NCI-H446 treated with DMSO at 0.1 percent for 48 hours (cell line): ENCODE measurements at places on chromosomes 11 and 22.

DNA sequence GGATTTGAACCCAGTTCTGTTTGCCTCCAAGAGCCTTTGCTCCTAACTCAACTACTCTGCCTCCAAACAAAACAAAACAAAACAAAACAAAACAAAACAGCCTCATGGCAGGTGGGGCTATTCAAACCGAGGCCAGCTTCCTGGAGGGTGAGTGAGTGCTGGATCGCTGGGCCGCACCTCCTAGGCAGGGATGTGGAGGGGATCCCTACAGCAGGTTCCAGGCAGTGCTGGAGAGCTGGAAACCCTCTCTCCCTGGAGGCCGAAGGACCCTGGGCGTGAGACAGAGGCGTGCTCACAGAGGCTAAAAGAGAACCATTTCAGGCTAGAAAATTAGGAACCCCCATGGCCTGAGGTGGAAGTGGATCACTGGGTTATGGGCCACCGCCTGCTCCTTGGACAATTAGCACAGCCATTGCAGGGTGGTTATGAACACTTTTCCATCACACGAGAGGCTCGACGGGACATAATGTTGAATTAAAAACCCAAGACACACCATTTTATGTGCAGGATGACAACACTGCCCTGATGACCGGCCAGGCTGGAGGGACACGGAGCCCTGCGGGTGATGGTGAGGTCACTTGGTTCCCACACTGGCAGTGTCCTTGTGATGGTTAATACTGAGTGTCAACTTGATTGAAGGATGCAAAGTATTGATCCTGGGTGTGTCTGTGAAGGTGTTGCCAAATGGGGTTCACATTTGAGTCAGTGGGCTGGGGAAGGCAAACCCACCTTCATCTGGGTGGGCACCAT lies 35.2 kb downstream of the SHISAL1 start:
- DNase-seq, result no peak

- DNase-seq, result no peak
These were observed 75.7 kb downstream of the KIAA1671 start for GRCh38 chr22:25027959-25028840.

GRCh38 chr22:24178502-24179440 lies 2.5 kb upstream of the SUSD2 start:
- DNase-seq, result no peak

GRCh38 chr22:21989049-21989448 lies 6.5 kb upstream of the TOP3B start:
- DNase-seq, result no peak

- no peak for DNase-seq
These were observed 125.7 kb downstream of the KCNQ1OT1 start for GRCh38 chr11:2574043-2574552.

- DNase-seq, result no peak
These were observed 225.7 kb downstream of the CTTN start for GRCh38 chr11:70623906-70624597.

- no peak for DNase-seq
These were observed 2.2 kb upstream of the RANBP1 start for GRCh38 chr22:20113551-20114310.

DNA sequence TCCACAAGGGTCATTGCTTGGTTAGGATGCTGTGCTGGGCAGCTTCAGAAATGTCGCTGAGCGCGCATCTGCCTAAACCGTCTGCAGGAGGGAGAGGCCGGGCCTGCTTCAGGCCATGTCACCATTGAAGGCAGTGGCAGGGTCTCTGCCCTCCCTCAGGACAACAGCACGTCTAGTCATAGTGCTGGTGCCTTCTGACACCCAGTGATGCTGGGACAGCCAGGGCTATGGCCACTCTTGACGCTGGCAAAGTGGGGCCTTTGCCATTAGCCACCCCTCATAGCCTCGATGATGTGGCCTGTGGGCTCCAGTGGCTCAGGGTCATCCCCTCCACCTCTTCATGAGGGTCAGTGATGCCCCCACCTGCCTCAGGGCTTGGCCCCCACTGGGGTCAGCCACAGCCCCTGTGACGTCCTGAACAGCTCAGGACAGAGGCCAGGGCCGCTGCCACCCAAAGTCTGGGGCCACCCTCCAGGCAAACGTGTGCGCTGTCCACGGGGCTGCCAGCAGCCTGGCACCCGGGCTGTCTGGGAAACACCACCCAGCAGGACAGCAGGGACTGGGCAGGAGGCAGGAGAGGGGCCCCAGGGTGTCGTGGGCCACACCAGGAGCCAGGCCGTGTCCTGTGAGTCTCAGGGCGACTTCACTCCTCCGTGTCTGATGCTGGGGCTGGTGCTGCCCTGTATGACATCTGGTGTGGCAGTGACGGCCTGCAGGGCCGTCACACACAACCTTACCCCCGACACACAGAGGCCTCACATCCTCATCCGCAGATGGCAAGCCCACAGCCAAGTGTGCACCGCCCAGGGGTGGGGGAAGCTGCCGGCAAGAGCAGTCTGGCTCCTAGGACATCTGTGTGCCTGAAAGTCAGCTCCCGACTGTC lies 42.5 kb downstream of the CERK start:
- DNase-seq, result no peak

DNA sequence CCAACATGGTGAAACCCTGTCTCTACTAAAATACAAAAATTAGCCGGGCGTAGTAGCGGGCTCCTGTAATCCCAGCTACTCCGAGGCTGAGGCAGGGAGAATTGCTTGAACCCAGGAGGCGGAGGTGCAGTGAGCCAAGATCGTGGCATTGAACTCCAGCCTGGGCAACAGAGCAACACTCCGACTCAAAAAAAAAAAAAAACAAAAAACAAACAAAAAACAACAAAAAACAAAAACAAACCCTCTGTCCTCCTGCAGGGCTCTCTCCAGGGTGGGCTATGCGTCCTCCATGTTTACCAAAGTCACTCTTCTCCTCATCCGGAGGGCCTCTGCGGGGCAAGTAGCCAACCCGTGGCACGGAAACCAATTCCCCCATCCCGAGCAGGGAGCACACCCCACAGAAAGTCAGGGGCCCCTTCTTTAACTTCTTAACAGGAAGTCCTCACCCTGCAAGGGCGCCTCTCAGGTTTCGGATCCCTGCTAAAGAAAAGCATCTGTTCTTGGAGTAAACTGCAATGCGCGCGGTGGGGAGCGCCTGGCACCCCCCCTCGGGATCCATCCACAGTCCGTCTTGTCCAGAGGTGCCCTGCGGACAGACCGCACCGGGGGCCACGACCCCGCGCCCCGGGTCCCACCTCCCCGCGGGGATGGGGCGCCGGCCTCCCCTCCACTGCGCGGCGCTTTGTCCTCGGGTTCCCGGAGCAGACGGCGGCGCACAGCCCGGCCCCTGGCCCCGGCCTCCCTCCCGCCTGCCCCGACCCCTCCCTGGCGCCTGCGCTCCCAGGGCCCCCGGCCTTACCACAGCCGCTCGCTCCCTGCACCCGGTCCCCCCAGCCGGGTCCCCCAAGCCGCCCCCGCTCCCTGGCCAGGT lies 712 bp downstream of the CERK start:
- no peak for DNase-seq

DNA sequence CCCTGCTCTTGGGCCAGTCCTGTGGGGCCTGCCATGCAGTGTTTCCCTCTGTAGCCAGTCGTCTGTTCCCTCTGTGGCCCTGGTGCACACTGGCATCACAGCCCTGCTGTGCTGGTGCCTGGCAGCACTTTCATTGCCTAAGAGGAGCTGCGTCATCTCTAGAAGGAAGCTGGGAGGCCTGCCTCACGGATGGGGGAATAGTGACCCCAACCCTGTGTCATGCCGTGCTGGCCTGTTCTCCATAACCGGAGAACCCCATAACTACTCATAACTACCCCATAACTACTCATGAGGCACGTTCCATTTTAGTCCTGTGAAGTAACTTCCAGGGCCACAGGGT lies 14.0 kb downstream of the RAB36 start:
- no peak for DNase-seq

GRCh38 chr11:10641177-10641911 lies 52.2 kb downstream of the IRAG1 start:
- DNase-seq, result no peak

- DNase-seq, result no peak
These were observed 4.9 kb downstream of the CHRM4 start for GRCh38 chr11:46386674-46387073.

DNA sequence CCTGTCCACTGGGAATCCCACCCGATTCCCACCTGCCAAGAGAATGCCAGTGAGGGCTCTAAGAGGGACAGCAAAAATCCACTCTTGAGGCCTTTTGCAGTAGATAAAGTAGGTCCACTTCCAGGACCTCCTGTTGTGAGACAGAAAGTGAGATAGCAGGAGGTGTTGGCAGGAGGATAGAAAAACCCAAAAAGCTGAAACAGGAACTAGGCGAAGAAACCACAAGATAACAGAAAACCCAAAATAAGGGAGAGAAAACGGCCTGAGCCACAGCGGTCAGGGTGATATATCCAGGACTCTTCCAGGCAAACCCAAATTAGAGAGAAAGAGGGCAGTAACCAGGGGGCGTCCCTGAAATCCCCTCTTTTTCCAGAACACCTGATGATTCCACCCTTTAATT lies 79.7 kb upstream of the LINC01488 start:
- no peak for DNase-seq

GRCh38 chr11:12111549-12112520 lies 1.4 kb downstream of the MICAL2 start:
- DNase-seq, result no peak

GRCh38 chr22:19599626-19600243 lies 75.5 kb upstream of the CLDN5 start:
- no peak for DNase-seq

DNA sequence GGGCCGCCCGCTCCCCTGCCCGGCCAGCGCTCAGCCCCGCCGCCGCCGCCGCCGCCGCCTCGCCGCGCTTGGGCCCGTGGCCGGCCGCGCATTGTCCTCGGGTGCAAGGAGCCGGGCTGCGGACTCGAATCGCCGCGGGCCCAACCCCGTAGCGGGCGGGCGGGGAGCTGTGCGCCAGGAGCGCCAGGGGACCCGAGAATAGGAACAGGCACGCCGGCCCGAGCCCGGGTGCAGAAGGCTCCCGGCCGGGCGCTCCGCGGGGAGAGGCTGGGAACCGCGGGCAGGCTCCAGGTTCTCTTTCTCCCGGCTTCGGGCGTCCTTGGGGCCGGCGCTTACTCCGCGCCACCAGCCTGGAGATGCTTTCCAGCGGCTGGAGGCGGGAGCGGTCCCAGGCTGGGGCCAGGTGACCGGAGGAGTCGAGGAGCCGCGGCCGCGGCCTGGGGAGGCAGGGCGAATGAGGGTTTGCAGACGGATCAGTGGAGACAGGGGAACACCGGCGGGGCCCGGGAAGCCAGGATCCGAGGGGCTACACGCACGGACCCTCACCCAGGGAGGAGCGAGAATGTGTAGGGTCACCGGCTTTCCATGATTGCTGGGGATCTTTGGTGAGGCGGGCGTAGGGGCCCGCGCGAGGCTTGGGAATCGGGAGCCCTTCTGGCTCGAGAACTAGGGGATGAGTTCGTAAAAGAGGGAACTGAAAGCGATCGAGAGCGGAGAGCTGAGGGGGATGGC lies 726 bp downstream of the PKNOX2 start:
- DNase-seq, result no peak

DNA sequence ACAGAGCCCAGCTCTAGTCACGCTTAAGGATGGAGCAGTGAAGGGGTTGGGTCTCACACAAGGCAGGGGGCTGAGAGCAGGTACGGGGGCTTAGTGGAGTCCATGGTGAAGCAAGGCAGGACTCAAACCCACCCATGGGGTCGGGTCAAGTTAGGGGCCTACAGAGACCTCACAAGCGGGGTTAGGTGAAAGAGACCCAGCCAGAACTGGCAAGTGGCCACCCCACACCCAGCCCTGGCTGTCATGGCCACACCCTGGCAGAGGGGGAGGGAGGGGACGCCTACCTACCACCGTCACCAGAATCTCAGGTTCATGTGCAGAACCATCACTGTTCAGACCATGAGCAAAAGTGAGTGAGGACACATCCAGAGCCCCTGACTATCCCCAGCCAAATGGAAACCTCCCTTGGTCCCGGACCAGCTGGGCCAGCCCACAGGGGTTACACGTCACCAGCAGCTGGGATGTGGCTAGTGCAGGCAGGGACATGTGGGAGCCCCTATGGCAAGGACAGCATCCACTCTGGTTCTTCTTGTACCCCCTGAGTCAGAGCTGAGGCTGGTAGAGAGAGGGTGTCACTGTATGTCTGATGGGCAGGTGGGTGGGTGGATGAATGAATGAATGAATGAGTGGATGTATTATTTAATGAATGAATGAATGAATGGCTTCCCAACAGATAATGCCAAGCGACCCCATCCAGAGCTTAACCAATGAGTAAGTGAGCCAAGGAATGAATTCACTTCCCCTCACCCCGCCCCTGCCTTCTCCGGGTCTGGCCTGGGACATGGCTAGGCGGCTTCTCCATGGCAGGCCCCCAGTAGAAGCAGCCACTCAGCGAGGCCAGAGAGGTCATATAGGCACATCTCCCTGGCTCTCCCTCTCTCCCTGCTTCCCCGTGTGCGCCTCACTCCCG lies 681.6 kb downstream of the TBC1D22A start:
- no peak for DNase-seq

DNA sequence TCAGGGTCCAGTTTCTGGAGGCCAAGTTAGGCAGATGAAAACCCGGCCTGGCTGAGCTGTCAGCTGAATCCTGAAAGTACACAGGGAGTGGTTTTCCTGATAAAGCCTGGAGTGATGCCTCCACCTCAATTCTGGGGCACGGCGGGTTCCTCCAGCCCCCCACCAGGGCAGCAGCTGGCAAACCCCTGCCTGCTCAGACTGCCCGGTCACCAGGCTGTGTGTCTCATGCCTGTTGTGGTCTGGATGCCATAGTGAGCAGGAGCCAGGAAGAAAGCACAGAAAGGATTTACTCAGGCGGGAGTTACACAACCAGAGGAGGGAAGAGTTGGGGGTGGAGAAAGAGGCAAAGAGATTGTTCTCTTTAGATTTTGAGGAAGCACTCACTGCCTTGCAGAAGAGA lies 119.9 kb upstream of the RASSF10 start:
- DNase-seq, result no peak

GRCh38 chr11:79087238-79087960 lies 353.4 kb downstream of the TENM4 start:
- DNase-seq, result no peak

DNA sequence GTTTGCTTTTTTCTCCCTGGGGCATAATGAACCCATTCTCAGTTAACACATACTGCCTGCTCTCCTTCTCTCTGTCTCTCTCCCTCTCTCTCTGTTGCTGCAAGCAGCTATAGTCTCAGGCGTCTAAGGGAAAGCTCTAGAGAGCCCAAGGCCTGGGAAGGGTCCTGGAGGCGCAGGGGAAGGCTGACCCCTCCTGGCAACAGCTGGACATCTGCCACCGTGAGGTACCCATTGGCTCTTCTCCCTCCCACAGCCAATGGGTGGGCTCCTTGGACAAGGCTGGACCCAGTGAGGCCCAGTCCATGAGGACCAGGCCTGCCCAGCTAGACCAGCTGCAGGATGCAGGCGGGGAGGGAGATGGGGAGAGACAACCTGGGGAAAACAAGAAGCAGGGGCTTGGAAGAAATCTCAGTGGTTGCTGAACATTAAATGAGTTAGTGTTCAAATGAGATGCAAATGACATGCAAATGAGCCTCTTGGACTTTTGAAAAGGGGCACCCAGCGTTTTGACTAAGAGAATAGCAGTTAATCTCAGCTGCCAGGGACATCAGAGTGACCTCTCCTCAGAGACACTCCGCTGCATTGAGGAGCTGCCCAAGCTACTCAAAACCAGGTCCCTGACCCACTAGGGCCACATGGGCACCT lies 349.7 kb downstream of the BUD13 start:
- DNase-seq, result no peak

- DNase-seq, result peak; percentile 75
These were observed 101.5 kb upstream of the NNMT start for GRCh38 chr11:114194702-114195101.
